ENCODE measurements at places on chromosomes 3 and 15.
A peak's percentile ranks its signal among the peaks of the same experiment; 100 is the strongest.

DNA sequence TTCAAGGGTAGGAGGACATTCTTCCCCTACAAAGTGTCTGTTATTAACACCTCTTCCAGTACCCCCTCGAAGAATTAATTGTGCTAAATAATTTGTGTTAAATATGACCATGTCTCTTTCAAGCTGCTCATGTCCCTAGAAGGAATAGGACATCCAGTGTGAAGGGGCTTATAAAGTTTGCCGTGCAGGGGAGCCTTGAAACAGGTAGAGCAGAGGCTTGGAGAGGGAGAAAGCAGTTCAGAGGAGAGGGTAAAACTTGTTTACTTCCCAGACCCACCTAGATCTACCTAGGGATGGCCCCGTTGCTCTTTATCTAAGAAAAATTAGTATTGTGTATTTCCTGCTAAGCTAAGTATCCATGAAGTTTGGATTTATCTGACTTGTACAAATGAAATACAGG is 114.8 kb downstream of the CACNA2D3 start:
- DNase-seq: no peak

- DNase-seq: no peak
Observed at GRCh38 chr15:80580106-80580505, 115.0 kb upstream of the ABHD17C start.

DNA sequence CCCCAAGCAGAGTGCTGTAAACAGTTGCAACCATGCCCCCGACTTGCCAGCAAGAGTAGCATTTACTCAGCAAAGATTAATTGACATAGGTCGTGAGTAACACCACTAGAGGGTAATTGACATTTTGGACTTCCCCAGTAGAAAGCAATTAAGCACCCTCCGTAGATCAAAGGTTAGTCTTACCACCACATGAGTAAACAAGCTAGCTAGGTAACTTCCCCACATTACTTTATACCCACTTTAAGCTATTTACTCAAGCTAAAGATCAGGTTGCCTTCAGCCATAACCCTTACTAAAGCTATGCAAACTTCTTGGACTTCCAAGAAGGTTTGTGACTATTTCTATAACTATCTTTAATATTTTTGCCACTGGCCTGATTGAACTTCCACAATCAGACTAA is 1072.7 kb downstream of the OTOL1 start:
- peak; percentile 2 for DNase-seq

DNA sequence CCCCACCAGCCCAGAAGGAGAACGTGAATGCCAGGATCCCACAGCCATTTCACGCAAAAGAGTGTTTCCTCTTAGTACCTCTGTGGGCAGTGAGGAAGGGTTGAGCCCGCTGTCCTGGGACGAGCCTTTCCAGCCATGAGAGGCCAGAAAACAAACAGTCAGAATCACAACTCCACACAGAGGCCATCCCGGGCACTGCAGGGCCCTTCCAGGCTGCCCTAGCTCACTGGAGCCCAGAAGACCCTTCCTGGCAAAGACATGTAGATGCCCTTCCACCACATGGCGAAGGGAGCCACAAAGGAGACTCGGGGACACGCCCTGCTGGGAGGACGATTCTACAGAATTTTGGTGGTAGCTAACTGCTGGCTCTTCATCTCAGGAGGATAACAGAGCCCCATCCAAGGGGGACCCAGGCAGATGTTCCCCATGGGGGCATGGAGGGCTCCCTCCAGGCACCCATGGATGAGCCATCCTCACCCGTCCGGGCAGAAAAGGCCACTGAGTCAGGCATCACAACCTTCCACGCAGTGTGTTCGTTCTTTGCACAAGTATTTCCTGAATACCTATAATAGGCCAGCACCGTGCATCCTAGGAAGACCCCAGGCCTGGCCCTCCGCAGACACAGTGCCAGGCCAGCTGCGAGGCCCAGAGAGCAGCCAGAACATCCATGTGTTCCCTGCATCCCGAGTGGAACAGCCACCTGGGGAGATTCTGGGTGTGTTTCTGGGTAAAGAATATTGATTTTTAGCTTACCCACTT is 47.2 kb downstream of the SLC12A8 start:
- peak; percentile 29 for DNase-seq

GRCh38 chr3:38110314-38111050 is 26.4 kb downstream of the ACAA1 start:
- no peak for DNase-seq

DNA sequence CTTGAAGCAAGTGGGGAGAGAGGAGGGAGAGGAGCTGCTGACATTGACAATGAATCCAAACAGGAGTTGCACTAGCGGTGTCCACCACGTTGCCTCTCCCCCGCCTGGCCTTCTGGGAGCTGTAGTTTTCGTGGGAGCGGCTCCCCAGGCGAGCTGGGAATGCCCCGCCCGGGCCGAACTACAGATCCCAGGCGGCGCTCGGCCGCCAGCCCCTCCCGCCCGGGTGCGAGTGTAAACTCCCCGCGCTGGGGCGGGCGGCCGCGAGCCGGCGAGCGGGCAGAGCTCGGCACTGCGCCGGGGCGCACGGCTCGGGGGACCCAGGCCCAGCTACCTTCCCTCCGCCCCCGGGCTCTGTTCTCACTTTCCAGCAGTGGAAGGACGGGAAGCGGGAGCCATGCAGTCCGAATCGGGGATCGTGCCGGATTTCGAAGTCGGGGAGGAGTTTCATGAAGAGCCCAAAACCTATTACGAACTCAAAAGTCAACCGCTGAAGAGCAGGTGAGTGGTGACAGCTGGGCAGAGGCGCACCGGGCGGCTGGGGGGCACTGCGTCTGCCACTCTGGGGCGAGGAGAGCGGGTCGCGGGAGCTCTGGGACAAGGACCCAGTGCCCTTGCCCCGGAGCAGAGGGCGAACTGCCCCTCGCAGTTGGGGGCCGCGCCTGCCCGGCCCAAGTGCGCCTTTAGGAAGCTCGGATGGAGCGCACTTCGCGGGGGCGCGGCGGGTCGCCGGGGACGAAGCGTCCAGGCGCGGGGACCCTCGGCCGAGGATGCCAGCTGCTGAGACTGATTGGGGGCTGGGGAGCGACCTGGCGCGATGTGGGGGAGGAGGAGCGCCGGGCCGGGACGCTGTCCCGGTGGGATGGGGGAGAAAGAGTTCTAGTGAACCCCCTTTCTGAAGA is at the start of gene MITF:
Gene MITF (plus strand): TSS at position 261 of the 899 bp plus-strand sequence. CDS start 134 bp downstream, at position 395.
- DNase-seq: peak; percentile 88

- no peak for DNase-seq
Observed at GRCh38 chr3:72517921-72518424, 330.3 kb downstream of the SHQ1 start.

DNA sequence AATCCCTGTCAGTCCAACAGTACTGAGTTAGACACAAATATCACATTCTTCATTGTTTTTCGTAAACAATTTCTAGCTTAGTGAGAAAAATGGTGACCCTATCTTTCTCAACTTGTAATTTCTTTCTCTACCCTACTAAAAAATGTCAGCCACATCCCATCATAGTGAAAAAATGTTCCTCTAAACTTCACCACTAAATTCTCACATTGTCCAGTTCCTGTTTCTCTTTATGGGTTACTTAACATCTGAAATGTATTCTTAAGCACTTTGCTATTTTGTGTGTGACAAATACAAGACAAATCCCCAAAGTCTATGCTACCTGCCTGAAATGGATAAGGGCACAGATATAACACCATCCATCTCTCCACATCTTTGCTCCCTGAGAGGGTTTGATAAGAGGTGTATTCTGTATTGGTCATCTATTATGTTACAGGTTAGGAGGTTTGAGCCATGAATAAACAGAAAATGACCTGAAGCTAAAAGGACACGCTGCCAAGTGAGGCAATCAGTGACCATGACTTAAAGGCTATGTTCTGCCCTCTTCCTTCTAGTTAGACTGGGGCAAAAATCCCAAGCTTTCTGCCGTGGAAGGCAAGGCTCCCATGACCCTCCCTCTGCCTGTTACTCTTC is 118.2 kb downstream of the GADL1 start:
- DNase-seq: no peak

DNA sequence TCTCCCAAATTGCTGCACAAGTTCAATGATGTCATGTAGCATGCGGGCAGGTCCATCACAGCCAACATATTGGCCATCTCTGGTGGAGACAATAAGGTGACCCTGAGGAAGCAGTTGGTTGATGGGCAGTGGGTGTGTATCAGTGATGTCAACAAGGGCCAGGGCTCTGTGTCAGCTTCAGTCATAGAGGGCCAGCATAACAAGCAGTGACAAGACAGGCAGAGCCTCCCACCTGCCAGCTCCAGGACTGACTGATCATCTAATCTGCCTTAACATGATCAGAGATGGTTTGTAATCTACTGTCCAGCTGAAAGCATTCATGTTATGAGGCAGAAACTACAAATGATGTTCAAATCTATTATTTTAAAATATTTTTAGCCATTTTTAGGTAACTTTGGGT is 62.3 kb downstream of the GLB1 start:
- no peak for DNase-seq

DNA sequence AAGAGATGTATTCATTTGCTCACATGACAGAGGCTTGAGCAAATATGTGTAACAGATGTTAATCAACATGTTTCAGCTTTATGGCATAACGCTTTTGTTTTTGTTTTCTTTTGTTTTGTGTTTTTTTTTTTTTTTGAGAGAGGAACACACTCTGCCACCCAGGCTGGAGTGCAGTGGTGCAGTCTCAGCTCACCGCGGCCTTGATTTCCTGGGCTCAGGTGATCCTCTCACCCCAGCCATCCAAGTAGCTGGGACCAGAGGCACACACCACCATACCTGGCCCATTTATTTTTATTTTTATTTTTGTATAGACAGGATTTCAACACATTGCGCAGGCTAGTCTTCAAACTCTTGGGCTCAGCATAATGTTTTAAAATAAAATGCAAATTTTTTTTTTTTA is 1504.4 kb upstream of the CADM2 start:
- no peak for DNase-seq

- DNase-seq: no peak
Observed at GRCh38 chr15:64699751-64700388, 75.5 kb downstream of the RBPMS2 start.

DNA sequence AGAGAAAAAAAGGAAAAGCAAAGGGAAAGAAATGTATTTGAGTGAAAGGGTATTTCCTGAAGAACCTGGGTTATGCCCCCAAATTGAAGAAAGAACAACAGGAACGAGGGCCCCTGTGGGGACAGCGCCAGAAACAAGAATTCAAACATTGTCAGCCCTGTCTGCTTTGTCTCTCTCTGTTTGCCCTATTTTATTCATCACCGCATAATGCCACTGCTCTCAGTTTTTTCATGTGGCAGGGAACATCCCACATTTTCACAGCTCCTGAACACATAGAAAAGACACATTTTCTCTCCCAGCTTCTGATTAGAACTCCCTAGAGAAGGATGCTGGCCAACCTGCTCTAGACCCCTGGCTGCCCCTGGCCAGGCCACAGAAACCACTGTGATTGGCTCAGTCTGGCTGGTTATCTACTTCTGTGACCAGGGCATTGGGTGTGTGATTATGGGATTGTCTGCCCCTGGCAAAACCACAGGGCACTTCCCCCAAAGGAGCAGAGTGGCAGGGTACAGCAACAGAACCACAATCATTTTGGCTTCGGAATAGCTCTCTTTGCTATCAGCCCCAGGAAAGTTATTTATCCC is 31.3 kb upstream of the CCDC54 start:
- DNase-seq: no peak

GRCh38 chr15:36756707-36757106 is 177.3 kb downstream of the CDIN1 start:
- no peak for DNase-seq

DNA sequence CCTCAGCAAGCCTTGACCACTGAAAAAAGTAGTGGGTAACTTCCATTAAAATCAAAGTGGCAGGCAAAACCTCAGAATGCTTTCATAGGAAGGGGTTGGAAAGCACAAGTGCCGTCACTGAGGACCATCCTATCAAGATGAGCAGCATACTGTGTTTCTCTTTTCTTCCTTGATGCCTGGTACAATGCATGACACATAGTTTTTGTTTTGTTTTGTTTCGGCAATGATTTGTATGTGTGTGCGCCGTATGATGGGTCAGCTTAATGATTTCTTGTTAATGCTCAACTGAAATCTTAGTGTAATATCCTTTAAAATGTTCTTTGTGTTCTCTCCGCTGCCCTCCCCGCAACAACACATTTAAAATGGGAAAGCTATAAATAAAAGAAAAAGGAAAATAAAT is 476.4 kb upstream of the KCNMB2 start:
- no peak for DNase-seq

- DNase-seq: no peak
Observed at GRCh38 chr3:38588995-38589937, 60.2 kb downstream of the SCN5A start.

- no peak for DNase-seq
Observed at GRCh38 chr3:127512256-127512655, 78.3 kb downstream of the TPRA1 start.

DNA sequence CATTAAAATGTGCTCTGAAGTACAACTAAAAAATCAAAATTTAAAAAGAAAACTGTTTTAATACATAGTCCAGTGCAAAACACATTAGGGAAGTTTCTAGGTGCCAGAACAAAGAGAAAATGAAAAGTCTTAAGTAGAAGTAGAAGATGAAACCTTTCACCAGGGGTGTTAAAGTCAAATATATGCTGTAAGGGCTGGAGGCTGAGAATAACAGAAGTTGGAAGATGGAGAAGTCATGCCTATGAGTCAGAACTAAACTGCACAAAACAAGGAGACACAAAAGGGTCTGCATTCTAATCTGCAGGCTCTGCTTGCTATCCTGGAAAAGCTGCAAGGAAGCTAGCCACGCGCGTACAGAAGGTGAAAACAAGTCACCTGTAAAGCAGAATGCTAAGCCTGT is 48.7 kb upstream of the CPB1 start:
- no peak for DNase-seq

DNA sequence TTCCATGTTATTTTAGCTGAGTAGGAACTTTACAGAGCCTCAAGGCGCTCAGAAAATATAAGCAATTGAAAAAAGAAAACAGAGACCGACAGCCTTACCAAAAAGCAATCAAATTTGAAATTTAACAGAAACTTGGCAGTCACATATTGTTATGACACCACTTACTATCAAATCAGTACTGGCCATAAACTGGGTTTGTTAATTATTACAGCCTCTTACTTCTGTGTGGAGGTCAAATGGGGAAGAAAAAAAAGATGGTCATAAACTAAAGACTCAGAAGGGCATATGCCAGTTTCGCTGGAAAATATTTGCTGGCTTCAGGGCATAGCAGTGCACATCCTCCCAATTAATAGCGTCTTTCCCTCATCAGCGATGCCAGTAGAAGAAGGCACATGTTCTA is 45.5 kb upstream of the SUCLG2 start:
- DNase-seq: no peak

- DNase-seq: no peak
Observed at GRCh38 chr3:55716044-55716443, 228.9 kb upstream of the WNT5A start.

GRCh38 chr15:62546628-62547027 is 381.5 kb upstream of the C2CD4B start:
- DNase-seq: no peak

DNA sequence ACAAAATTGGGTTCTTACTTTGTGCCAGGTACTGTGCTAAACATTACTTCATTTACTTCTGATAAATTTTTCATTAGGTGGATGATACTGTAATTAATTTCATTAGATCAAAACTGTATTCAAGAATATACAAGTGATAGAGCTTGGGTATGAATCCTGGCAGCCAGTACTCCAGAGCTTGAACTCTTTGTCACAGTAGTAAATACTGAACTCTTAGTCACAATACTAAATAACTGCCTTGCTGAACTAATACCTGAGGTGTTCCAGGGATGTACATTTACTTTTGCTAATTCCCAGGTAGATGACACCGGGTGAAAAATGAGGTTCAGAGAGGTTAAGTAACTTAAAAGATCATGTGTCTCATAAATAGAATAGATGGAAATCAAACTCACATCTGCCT is 20.3 kb downstream of the FXR1 start:
- no peak for DNase-seq

All from GM12865 (cell line).